ENCODE measurements at places on chromosomes 16 and 17.

GRCh38 chr16:65453646-65454045 lies 331.8 kb upstream of the CDH11 start:
- DNase-seq = no peak

DNA sequence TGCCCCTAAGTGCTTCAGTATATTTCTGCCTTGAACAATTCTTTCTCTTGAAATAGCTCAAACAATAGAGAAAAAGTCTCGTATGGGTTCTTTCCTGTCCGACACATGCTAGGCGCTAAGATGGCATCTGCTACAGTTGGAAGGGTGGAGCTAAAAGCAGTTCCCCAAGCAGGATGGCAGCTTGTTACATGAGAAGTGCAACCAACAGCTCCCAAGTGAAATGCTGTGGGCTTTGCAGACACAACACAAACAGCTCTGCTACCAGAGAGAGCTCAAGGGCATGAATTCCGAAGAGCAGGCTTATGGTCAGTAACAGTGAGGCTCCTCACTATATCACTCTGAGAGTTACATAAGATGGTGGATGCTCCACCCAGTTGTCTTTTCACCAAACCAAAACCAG lies 83.8 kb downstream of the VPS53 start:
- DNase-seq = no peak

- no peak for DNase-seq
Measured at GRCh38 chr17:37792787-37793186, 47.9 kb upstream of the HNF1B start.

GRCh38 chr16:31085411-31085810 lies 3.3 kb downstream of the PRSS53 start:
- no peak for DNase-seq

GRCh38 chr16:47731252-47731651 lies 270.1 kb downstream of the PHKB start:
- no peak for DNase-seq

GRCh38 chr17:38748892-38749222 lies 721 bp upstream of the PCGF2 start:
- no peak for DNase-seq

GRCh38 chr16:17233318-17234002 lies 237.3 kb downstream of the XYLT1 start:
- DNase-seq = no peak

DNA sequence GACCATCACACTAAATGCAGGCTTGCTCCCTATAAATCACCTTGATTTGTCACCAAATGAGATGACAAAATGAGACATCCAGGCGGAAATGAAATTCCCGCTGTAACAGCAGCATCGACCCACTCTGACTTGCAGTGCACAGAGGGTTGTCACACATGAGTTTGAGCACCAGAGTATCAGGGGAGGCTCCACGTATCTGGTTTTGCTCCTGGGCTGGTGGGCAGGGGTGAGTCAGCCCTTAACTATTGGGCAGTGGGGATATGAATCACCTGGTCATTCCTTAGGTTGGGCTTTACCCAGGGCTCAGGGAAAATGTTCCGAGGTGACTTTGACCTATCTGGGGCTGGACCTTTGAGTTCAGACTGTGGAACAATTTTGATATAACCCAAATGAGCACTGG lies 245.2 kb upstream of the CCL2 start:
- no peak for DNase-seq

GRCh38 chr16:48862087-48862532 lies 252.1 kb upstream of the N4BP1 start:
- no peak for DNase-seq

- DNase-seq = peak; percentile 87
Measured at GRCh38 chr16:22297871-22298733, 893 bp downstream of the POLR3E start.

DNA sequence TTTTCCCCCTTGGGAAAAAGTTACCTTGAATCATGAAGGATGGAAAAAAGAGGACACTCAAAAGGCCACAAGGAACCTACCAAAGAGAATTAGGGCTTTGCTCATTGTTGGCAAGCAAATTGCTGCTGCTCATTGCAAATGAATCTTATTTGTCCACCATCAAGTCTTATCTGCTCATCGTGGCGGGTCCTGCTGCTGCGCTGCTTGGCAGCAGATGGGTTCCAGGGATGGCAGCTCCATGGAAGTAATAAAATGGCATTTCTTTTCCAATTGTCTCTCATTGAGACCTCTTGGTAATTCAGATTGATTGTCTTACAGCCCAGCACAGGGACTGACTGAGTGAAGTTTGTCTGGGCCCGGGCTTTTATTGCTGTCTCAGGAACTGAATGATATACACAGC lies 118.7 kb downstream of the MRM1 start:
- DNase-seq = no peak

- DNase-seq = no peak
Measured at GRCh38 chr17:42101513-42102292, 3.4 kb upstream of the ZNF385C start.

DNA sequence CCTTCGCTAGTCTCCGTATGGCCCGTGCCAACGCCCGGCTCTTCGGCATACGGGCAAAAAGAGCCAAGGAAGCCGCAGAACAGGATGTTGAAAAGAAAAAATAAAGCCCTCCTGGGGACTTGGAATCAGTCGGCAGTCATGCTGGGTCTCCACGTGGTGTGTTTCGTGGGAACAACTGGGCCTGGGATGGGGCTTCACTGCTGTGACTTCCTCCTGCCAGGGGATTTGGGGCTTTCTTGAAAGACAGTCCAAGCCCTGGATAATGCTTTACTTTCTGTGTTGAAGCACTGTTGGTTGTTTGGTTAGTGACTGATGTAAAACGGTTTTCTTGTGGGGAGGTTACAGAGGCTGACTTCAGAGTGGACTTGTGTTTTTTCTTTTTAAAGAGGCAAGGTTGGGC lies 2.5 kb downstream of the RPL13 start:
- DNase-seq = no peak

DNA sequence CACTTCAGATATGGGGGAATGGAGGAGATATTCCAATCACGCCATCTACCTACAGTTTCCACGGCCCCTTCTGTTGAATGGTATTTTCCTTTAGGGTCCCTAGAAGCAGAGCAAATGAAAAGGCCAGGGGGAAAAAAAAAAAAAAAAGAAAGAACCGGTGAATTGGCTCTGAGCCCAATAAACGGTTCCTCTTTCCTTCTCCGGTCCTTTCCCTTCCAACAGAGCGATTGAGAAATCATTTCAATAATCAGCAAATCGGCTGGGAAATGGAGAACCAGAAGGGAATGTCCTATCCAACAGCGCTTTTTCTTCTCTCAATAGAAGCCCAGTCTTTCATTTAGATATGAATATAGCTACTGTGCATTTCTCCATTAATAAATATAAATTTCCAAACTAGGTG lies 26.8 kb upstream of the HOXB13 start:
- no peak for DNase-seq

- DNase-seq = no peak
Measured at GRCh38 chr17:62643496-62643895, 16.0 kb downstream of the MRC2 start.

- DNase-seq = no peak
Measured at GRCh38 chr16:78742501-78743283, 643.2 kb downstream of the WWOX start.

DNA sequence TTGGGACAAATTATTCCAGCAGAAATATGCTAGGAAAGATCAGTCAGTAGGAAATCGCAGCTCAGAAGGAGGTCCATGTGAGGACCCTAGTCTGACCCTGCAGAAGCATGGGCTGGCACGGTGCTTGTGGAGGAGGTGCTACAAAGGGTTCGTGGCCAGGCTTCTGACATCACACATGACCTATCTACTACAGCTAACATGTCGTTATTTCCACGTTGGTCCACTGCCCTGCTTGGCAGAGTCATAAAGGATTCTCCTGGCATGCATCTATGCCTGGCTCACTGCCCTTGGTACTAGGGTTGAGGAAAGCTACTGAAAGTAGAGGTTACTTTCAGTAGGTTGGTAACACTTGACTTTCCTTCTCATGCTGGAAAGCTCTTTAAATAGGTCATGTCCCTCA lies 118.1 kb upstream of the SHISA6 start:
- no peak for DNase-seq
